ENCODE measurements at places on chromosomes 2 and 18. TPM values are rescaled to one million over a fixed set of nuclear protein-coding genes. Genes with fewer than 3 reads are reported as not detected.

TMEM200C gene
- 26.1 TPM for total RNA-seq

TRIM43 gene
- total RNA-seq = not detected

OR6B2 gene
- total RNA-seq = not detected

AGXT gene
- total RNA-seq = not detected

EML6 gene
- 8.1 TPM for total RNA-seq

PDE11A gene
- 0.23 TPM for total RNA-seq

TMEM37 gene
- total RNA-seq = 5.3 TPM
